ENCODE measurements at places on chromosomes 16 and 17. TPM values are rescaled to one million over a fixed set of nuclear protein-coding genes. Genes with fewer than 3 reads are reported as not detected.
A peak's percentile ranks its signal among the peaks of the same experiment; 100 is the strongest.

DNA sequence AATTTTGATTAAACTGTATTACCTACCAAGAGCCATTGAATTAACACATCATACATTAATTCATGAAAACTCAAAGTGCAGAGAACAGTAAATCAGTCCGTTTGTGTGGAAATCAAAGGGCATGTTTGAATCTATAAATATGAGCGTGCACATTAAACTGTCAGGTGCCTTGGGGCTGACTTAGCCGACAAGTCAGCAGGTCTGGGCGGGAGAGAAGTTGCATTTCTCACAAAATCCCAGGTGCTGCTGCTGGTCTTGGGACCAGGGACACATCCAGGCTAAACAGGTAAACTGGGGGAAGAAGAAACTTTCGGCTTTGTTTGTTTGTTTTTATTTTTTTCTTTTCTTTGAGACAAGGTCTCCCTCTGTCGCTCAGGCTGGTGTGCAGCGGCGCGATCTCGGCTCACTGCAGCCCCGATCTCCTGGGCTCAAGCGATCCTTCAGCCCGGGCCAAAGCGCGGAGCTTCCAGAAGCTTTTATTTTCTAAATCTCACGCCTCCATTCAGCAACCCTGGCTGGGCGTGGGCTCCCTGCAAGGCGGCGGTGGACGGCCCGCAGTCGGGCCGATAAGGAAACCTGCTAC lies 213.9 kb downstream of the MRTFB start:
- peak; percentile 67 for ATAC-seq
- H3K4me1 ChIP-seq, result peaks cover 20% of the 10 kb centered on the region
- peak overlapping the region; percentile 95 for H3K4me3 ChIP-seq
- H3K36me3 ChIP-seq, result no peaks in the 10 kb centered on the region

- H3K4me1 ChIP-seq, result no peaks in the 10 kb centered on the region
- peaks cover 8% of the 10 kb centered on the region for H3K27me3 ChIP-seq
- no peak overlapping the region for H3K27ac ChIP-seq
- no peak for ATAC-seq
Observed at GRCh38 chr16:28313587-28313986, 21.3 kb downstream of the SBK1 start.

DNA sequence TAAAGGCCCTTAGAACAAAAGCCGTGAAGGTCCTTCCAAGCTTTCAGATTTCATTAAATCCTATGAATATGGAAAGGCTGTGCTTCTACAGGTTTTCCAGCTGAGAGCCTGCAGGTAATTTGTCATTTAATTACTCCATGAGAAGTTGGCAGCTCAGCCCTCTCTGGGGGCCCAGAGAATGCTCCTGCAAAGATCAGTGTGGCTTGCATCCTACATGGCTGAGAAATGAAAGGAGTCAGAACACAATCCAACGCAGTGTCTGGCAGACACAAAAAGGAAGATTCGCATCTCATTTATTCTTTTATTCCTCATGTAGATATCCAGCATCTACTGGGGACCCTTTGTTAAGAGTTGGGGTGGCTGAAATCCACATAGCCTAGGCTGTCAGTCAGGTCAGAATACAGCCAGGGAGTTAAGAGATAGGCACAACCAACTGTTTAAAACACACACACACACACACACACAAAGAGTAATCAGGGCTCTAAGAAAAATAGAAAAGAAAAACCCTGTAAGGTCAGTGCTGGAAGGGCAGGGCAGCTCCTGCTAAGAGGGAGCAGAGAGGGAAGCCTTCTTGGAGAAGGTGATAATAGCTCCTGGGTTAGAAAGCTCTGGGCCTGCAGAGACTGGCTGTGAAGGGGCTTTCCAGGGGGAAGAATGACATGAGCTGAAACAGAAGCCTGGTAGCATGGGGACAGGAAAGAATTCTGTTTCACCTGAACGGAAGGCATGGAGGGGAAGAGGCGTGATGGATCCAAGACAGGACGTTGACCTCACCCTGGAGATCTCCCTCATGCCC lies 46.9 kb upstream of the WSCD1 start:
- peaks cover 28% of the 10 kb centered on the region for H3K27me3 ChIP-seq
- no peak overlapping the region for H3K4me3 ChIP-seq
- no peak overlapping the region for H3K27ac ChIP-seq
- ATAC-seq, result no peak
- no peaks in the 10 kb centered on the region for H3K4me1 ChIP-seq

GRCh38 chr16:57699899-57700298 lies 5.3 kb downstream of the DRC7 start:
- no peak overlapping the region for H3K27ac ChIP-seq
- no peak for ATAC-seq
- no peaks in the 10 kb centered on the region for H3K4me1 ChIP-seq
- no peaks in the 10 kb centered on the region for H3K27me3 ChIP-seq
- no peaks in the 10 kb centered on the region for H3K36me3 ChIP-seq
- H3K4me3 ChIP-seq, result no peak overlapping the region

DNA sequence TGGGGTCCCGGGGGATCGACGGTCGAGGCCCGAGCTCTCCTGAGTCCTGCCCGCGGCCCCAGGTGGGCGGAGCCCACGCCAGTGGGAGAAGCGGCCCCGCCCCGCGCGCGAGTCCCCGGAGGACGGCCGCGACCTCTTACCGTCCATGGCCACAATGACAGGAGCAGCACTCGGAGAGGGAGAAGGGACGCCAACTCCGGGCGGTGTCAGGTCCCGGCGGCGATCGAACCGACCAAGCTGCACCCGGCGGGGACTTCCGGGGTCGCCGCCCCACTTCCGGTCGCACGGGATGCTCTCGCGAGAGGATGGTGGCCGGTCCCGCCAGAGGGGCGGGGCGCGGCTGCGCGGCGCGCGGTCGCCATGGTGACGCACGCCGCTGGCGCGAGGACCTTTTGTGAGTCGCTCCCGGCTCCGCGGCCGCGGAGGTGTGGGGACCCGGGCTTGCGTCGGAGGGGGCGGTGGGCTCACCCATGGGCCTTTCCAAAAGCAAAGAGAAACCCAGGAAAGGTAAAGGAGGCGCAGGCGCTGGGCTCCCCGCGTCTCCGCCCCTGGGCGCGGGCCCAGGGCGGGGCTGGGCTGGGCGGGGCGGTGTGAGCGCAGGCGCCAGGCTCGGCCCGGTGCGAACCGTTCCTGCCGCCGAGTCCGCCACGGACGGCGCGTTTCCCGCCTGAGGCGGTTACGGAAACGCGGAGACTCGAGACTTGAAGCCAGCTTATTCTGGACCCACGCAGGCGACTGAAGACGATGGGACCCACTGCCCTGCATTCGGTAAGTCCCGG lies at the start of the genes CHMP1A and SPATA33:
Gene CHMP1A (minus strand): TSS at position 267 of the 779 bp plus-strand sequence. CDS start 120 bp downstream, at position 147.
Gene SPATA33 (plus strand): TSS at position 395 of the 779 bp plus-strand sequence. CDS start 76 bp downstream, at position 471.
- H3K4me1 ChIP-seq, result no peaks in the 10 kb centered on the region
- peak within 1 kb of the TSS; percentile 99 for H3K4me3 ChIP-seq
- peak within 1 kb of the TSS; percentile 87 for H3K27ac ChIP-seq
- ATAC-seq, result peak; percentile 95
- H3K36me3 ChIP-seq, result no peaks in the 10 kb centered on the region
- H3K27me3 ChIP-seq, result no peaks in the 10 kb centered on the region

GRCh38 chr17:50209472-50210239 lies 8.2 kb upstream of the COL1A1 start:
- H3K36me3 ChIP-seq, result no peaks in the 10 kb centered on the region
- peaks cover 4% of the 10 kb centered on the region for H3K27me3 ChIP-seq
- peak; percentile 94 for ATAC-seq
- H3K4me3 ChIP-seq, result no peak overlapping the region

- H3K36me3 ChIP-seq, result no peaks in the 10 kb centered on the region
- no peak overlapping the region for H3K27ac ChIP-seq
- H3K4me1 ChIP-seq, result no peaks in the 10 kb centered on the region
- no peaks in the 10 kb centered on the region for H3K27me3 ChIP-seq
- H3K4me3 ChIP-seq, result no peak overlapping the region
Observed at GRCh38 chr17:76783146-76783545, 45.2 kb downstream of the MFSD11 start.

DNA sequence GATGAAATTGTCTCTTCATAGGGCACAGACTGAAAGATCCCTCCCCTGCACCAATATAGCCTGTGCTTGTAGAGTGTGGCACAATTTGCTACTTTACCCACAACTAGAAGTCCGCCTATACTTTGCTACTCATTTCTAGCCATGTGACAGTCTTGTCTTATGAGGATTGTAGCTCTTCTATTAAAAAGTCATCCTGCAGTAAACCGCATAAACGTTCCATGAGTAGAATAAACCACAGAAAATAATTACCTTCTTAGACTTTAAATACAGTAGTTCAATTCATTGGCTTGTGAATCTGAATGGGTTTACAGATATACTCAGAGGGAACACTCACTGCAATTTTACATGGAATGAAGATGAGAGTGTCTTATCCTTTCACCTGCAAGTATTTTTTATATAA lies 4.4 kb downstream of the KRT27 start:
- H3K27ac ChIP-seq, result no peak overlapping the region
- ATAC-seq, result no peak
- no peaks in the 10 kb centered on the region for H3K4me1 ChIP-seq
- no peaks in the 10 kb centered on the region for H3K36me3 ChIP-seq
- peaks cover 72% of the 10 kb centered on the region for H3K27me3 ChIP-seq

- no peaks in the 10 kb centered on the region for H3K4me1 ChIP-seq
- H3K27me3 ChIP-seq, result no peaks in the 10 kb centered on the region
- no peak for ATAC-seq
- no peak overlapping the region for H3K27ac ChIP-seq
Observed at GRCh38 chr17:83009414-83010205, 69.8 kb upstream of the METRNL start.

DNA sequence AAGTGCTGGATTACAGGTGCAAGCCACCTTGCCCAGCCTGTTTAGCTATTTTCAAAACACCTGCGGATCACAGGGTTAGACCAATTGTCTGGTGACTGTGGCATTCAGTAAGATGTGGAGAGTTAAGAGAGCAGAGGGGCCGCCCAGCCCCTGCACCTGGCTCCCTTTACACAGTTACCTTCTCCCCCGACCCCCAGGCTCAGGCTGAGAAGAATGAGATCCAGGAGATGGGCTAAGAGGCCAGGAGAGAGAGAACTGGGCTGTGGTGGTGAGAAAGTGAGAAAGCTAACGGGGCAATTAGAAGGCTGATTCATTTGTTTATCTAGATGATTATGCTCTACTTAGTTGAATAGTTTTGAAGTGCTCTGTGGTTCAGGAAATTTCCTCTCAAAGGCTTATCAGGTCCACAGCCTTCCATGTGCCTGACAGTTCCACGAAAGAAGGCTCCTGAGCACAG lies 67.8 kb upstream of the AXIN2 start:
- H3K36me3 ChIP-seq, result no peaks in the 10 kb centered on the region
- no peak overlapping the region for H3K27ac ChIP-seq
- peaks cover 9% of the 10 kb centered on the region for H3K4me1 ChIP-seq
- H3K4me3 ChIP-seq, result no peak overlapping the region
- no peak for ATAC-seq
- no peaks in the 10 kb centered on the region for H3K27me3 ChIP-seq

DNA sequence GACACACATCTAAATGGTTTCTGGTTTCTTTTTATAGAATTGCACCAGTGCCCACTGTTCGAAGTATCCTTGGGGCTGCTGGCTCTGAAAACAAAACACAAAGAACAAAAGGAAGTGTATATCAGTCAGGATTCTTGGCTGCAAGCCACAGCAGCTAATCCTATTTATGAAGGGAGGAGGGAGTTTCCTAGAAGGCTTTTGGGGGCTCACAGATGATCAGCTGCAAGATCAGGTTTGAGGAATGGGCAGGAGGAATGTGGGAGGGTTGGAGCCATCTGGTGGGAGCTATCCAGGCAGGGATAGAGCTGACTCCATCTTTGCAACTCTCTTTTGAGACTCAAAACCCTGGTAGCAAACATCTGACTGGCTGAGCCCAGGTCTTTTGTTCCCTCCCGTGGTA lies 118.3 kb upstream of the EEF2KMT start:
- ATAC-seq, result no peak
- no peaks in the 10 kb centered on the region for H3K36me3 ChIP-seq
- peaks cover 68% of the 10 kb centered on the region for H3K27me3 ChIP-seq
- H3K4me3 ChIP-seq, result no peak overlapping the region
- H3K4me1 ChIP-seq, result no peaks in the 10 kb centered on the region
- no peak overlapping the region for H3K27ac ChIP-seq

DNA sequence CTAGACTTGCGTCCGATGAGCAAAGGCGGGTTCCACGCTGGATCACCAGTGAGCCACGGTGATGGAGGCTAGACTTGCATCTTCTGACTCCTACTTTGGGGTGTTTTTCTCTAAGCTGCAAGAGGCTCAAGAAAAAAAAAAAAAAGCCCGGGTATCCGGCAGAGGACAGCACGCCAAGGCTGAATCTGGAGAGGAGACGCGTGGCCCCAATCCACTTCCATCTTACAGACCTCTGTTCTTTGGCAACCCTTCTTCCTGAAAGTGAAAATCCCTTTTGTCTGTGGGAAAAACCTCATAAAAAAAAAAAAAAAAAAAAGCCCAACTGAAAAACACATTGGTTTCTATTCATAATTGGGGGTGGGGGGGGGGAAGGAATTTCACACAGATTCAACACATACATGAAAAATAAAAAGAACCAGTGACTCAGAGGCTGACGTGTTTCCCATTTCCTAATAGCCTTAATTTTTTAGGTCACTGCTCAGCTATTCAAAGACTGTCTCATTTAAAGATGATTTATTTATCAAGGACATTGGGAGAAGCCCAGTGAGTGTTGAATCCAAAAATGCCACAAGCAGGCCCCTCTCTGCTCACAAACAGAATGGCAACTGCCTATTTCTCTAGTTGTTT lies 258.3 kb downstream of the FOXL1 start:
- H3K4me3 ChIP-seq, result no peak overlapping the region

SRL gene
- total RNA-seq, result 3.3 TPM

KRT12 gene
- not detected for total RNA-seq

GRCh38 chr16:27275394-27275793 lies 6.8 kb upstream of the NSMCE1 start:
- no peaks in the 10 kb centered on the region for H3K36me3 ChIP-seq
- H3K4me1 ChIP-seq, result no peaks in the 10 kb centered on the region
- H3K4me3 ChIP-seq, result no peak overlapping the region

DNA sequence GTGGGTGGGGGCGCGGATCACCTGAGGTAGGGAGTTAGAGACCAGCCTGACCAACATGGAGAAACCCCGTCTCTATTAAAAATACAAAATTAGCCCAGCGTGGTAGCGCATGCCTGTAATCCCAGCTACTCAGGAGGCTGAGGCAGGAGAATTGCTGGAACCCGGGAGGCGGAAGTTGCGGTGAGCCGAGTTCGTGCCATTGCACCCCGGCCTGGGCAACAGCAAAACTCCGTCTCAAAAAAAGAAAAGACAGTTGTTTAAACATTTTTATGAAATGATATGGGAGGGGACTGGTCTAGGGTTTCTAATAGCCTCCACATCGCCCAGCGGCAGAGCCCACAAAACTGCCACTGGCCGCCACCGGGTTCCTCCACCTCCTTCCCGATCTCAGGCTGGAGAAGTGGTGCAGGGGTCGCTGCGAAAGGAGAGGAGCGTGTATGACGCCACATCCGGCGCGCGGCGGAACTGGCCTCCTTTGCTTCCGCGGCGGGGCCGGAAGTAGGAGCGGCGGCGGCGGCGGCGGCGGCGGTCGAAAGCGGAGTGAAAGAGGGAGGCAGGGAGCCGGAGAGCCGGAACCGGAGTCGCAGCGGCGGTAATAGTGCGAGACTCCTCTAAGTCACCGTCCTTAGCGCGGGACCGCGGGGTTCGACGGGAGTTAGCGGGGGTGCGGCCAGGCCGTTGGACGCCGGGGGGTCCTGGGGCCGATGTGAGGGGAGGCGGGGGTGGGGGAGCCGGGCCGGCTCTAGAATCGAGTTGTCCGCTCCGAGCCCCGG lies at the start of gene PPP4C:
Gene PPP4C (plus strand): TSS at position 492 of the 773 bp plus-strand sequence. CDS start 384 bp downstream, outside the sequence.
- H3K27ac ChIP-seq, result peak within 1 kb of the TSS; percentile 89
- H3K27me3 ChIP-seq, result no peaks in the 10 kb centered on the region
- H3K4me1 ChIP-seq, result peaks cover 17% of the 10 kb centered on the region
- H3K4me3 ChIP-seq, result peak within 1 kb of the TSS; percentile 93
